Foreskin fibroblast (primary cell): ENCODE measurements at places on chromosomes 6 and 20.

DNA sequence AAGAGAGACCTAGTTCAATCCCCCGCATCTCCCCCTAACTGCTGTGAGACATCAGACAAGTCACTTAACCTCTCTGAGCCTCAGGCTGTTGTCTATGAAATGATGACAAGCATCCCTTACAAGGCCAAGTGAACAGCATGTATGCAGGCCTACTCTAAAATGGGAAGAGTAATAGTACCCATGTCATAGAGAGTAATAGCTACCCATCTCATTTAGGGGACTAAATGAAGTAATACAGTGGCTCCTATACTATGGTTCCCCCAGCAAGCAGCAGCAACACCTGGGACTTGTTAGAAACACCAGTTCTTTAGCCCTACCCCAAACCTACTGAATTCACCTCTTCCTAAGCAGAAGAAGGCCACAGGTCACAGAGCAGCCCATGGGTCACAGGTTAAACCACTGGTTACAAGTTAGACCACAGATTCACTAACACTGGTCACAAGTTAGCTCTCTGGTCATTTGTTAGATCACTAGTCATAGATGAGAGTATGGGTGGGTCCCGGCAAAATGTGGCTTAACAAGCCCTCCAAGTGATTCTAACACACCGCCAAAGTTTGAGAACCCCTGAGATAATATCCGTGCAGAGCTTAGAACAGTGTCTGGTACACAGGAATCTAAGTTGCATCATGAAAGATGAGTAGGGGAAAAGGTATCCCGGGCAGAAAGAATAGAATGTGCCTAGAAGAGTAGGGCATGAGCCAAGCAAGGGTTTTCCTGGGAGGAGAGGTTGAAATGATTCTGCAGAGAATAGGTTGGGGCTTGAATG is 1.4 kb downstream of the DEFB124 start:
- peak; percentile 12 for DNase-seq

DNA sequence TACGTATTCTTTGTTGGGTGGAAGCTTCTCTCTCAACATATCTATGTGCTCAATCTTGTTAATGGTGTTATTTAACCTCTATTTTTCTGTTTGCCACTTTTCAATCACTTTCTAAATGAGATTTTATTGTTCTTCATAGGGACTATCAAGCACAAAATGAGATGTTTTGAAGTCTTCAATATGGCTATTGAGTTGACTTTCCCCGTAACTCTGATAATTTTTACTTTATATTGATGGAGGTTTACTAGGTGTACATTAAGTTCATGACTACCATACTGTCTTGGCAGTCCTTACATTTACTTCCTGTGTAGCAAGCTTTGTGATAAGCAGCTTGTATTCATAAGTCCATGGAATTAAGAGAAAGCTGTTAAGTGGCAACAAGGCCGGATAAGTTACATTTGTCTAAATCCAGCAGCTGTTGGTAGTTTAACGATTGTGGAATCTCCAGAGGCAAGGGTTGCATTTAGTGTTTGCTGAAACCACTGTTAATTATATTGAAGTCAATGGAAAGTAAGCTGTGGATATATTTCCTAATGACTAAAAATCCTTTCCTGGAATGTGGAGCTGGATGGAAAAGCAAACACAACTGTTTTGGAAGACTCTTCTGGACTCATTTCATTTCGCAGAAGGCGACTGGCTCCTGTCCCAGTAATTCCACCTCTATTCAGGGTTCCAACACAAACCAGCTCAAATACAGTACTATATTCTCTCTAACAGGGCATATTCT is 57.3 kb upstream of the SMIM29 start:
- no peak for DNase-seq

GRCh38 chr6:40473026-40473425 is 114.1 kb downstream of the LRFN2 start:
- no peak for DNase-seq

DNA sequence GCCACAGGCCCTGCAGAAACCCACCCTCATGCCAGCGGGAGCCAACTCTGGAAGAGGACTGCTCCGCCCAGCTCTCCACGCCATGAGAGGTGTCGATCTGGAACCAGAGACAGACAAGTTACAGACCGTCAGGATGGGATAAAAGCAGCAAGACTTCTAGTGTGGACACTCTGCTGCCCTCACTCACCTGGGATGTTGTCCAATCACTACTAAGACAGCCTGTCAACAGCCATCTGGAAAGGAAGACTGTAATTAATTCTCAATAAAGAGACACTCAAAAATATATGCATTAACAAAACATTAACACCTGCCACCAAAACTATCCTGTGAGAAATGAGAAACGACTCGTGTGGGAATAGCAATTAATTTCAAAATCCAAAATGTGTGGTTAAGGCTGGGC is 28.3 kb downstream of the SLC2A4RG start:
- no peak for DNase-seq

DNA sequence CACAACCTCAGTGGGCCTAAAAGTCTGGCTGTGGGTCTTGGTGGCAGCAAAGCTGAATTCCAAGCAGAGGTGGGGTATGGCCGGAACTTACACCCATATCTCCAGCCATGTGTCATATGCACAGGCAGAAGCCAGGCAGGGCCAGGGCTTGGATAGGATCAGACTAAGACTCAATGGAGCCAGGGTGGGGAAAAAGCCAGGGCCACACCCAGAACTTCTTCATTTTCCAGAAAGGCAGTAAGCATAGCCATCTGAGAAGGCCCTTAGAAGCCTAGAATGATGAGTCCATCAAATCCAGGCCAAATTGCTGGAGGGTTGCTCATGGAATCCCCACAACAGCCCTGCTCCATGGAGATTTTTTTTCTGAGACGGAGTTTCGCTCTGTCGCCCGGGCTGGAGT is 116.2 kb upstream of the SRSF6 start:
- no peak for DNase-seq

GRCh38 chr6:10223841-10224240 is 191.0 kb downstream of the TFAP2A start:
- no peak for DNase-seq

- DNase-seq = peak; percentile 64
These were observed 775 bp downstream of the PFDN4 start for GRCh38 chr20:54208548-54209176.

GRCh38 chr6:79872986-79873385 is 74.4 kb downstream of the ELOVL4 start:
- peak; percentile 86 for DNase-seq

- no peak for DNase-seq
These were observed 719.7 kb upstream of the MARCKS start for GRCh38 chr6:113137426-113137825.

GRCh38 chr20:39161900-39162299 is 199.8 kb downstream of the DHX35 start:
- DNase-seq = no peak

DNA sequence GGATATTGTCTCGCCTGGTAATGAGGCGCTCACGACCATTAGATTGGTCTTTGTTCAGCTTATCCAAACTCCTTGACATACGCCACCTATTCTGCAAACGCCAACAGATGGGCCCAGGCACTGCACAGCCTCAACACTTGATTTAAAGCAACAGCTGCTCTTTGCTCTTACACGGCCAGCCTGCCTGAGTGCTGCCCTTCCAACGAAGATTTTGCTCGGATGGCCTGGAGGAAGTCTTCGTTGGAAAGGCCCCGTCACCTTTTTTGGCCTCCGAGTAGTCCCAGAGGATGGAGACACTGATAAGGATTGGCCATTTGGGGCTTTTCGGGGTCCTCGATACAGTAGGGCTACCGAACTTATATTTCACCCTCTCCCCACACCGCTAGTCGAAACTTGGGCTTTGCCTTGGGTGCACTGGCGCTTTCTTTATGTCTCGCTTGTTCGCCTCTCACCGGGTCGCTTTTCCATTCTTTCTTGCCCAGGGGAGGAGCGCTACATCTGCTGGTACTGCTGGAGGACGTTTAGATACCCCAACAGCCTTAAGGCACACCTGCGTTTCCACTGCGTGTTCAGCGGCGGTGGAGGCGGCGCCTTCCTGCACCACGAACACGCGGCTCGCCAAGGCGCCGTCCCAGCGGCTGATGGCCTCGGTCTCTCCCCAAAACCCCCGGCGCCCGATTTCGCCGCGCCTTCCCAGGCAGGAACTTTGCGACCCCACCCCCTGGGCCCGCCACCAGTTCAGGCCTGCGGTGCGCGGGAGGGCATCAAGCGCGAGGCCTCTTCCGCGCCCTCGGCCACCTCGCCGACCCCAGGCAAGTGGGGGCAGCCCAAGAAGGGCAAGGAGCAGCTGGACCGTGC is 6.1 kb downstream of the PRDM13 start:
- DNase-seq = no peak

GRCh38 chr20:3431109-3431508 is 23.6 kb upstream of the DNAAF9 start:
- DNase-seq = no peak
